ENCODE measurements at places on chromosomes 1 and 21.
A peak's percentile ranks its signal among the peaks of the same experiment; 100 is the strongest.

DNA sequence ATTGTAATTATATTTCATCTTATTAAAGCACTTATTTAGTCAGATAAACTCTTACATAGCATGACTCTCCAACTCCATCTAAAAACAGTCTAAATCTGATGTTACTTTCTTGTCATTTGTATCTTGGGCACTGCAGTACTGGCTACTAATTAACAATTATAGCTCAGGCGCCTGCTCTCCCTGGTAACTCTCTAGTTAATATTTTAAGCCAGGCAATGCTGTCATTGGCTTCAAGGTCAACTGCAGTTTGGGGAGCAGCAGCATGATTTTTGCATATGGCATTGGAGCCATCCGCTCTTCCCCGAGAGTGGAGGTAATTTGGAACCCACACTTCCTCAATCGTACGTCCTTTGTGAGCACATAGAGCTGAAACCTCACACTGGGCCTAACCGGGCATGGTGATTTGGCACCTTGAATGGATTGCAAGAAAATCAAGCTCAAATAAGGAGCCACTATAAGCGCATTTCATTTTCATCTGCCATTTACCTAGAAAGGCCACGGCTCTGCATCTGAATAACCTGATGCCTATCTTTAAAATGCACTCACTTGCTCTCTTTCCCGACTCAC, 187.7 kb downstream of the KAZN start:
- DNase-seq, result no peak

GRCh38 chr21:45293220-45293725, 5.6 kb upstream of the POFUT2 start:
- no peak for DNase-seq

GRCh38 chr1:184827600-184828368, 73.1 kb upstream of the EDEM3 start:
- peak; percentile 71 for DNase-seq

DNA sequence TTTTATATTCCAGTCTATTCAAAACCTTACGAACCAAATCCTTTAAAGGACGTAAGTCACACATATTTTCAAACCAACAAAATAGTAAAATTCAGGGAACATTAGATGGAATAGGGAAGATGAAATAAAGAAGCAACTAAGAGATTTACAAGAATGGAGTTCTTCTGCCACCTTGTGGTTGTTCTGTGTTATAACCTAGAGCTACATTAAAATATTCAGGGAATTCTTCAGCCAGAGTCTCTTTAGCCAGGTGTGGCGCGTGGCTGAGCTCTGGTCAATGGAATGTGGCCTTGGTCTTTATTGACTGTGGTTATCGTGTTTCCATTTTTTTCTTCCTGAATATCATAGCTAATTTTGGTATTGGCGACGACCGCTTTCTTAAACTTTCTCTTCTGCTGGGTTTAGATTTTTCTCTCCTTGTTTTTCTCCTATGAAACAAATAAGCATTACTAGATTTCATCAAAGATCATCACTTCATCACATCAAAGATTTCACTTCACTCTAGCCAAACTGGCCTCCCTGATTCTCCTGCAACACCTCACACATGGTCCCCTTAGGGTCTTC, 221.3 kb downstream of the MRPL39 start:
- DNase-seq, result peak; percentile 39

DNA sequence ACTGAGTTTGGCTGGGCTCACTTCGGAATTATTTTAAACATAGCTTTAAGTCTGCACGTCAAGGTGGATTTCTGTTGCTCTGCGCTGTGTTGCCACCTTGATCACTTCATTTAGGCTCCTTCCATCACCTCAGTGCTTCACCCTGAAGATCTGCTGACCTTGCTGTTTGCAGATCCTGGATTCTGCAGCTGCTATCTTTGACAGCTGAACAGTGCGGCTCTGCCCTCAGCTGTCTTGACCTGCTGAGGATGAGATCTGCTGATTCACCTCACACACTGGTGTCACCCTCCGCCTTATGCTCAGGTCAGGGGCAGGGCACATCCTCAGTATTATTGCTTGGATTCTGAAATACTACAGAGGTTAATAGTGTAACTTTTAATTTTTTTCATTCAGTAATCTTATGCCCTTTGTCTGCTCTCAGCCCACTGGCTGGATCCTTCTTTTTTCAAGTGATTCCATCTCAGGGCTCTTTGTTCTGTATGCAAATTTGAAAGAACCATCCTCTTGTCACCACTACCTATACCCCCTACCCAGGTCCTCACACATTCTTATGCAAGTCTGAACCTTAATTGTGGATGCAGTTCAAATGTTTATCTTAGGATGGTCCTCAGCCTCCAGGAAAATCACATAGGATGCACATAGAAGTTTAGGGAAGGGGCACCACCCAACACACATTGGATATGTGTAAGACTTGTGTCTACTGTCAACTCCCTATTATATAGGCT, 364.0 kb downstream of the OLFM3 start:
- DNase-seq, result no peak

GRCh38 chr21:25359724-25360123, 247.6 kb downstream of the MRPL39 start:
- no peak for DNase-seq

DNA sequence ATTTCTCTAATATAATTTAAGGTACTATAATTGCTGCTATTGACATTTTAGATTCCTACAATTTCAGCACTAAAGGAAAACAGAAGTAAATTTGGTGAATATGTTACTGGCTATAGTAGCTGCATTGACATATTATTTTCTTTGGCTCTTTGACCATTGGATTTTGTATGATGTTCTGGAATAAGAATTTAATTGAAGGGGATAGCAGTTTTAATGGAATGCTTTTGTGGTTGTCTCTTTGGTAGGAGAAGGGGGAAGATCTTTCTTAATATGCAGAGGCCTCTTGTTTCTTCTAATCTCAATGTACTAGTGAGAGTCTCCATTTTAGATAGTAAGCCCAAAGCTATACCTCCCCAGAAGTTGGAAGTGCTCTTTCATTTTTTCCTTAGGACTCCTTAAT, 6.9 kb downstream of the DTL start:
- no peak for DNase-seq

GRCh38 chr1:20142001-20142710, 3.0 kb downstream of the PLA2G2F start:
- no peak for DNase-seq

DNA sequence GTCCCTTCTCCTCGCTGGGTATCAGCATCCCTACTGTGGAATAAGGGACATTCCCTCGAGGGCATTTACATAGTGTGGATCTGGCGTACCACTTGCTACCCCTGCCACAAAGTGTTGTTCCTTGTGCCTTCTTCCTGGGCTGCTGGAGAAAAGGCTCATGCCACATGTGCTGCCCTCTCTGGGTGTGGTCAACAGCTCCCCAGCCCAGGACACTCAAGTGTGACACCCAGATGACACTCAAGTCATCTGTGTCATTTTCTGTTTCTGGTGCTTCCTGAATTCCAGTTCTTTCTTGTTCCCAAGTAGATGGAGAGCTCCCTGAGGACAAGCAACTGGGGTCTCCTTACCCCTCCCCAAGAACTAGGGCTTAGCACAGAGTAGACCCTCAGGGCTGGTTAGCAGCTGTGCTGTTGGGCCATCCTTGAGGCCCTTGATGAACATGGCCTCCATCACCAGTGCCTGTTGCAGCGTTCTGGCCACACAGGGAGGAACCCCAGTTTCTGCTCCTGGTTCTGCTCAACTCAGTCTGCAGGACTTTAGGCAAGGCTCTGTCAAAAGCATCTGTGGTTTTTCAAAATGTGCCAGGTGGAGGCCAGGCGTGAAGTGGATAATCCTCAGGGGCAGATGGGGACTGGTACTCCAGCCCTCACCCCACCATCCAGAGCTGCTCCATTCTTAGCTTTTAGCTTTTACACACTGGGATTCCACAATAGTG, 49.0 kb upstream of the CLIC4 start:
- no peak for DNase-seq

GRCh38 chr1:180094705-180095295, 59.9 kb upstream of the QSOX1 start:
- DNase-seq, result no peak

DNA sequence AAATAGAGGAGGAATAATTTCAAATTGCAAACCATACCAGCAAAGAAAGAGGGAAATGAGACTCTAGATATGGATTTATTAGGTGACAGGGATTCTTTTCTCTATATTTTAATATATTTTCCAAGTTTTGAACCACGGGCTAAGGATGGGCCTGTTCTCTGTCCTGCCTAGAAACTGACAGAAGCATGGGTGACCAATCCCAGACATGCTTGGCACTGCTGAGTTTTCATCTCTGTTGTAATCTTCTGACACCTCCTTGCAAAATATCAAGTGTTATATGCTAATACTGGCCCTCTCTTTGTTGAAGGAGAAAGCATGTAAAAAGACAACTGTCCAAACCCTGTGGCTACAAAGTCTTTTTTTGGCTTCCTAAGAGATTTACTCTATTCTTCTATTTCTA, 774 bp upstream of the ANGPTL7 start:
- DNase-seq, result no peak

DNA sequence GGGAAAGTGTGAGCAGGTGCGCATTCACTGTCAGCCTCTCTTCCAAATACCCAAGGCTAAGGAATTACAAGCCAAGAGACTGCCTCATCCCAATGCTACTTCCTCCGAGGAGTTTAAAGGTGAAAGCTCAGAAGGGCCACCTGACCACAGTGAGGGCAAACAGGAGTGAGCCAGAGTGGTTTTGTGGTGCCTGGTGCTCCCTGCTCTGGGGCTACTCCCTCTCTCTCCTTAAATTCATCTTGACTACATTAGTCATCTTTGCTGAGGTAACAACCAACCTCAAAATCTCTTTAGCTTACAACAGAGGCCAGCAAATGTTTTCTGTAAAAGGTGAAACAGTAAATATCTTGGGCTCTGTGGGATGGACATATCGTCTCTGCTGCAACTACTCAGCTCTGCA, 14.2 kb upstream of the ZBTB8A start:
- DNase-seq, result no peak

GRCh38 chr1:204493145-204493983, 1.2 kb downstream of the PIK3C2B start:
- no peak for DNase-seq

DNA sequence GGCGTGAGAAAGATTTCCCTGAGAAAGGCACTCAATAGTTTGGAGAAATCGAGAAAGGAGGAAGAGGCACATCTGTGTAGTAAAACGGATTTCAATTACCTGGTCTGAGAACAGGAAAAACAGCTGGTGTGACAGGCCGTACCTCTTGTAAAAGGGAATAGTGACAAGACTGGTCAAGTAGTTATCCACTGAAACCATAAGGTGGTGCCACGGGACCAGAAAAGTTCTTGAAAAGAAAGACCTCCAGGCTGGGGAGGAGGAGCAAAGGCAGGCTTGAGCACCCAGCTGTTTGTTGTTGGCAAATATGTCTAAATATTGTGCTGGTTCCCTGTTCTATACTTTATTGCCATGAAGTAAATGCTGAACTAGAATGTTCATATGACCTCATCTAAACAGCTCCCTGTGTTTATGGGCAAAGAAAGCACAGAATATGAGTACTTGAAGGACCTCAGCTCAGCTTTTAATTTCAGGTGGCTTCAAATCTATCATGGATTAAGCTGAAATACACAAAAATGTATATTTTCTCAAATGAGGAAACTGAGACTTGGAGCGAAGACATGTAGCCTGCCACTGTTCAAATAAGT, 4.0 kb downstream of the HAO2 start:
- peak; percentile 5 for DNase-seq

DNA sequence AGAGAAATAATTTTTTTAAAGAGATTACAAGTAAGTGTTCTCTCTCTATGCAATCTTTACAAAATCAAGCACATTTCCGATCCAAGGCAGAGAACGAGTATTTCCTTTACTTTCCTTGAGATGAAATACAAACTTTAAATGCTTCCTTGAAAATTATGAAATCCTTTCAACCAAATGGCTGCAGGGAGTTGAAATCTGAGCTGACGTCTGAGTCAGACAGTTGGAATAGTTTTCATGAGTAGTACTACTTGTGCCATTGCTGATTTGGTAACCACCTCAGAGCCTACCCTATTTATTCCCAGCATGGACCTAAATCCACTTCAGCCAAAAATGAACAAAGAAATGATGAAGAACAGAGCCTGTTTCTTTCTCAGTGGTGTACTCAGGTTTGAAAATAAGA, 183.6 kb downstream of the GIPC2 start:
- peak; percentile 27 for DNase-seq

- DNase-seq, result no peak
These were observed 16.1 kb downstream of the TP53BP2 start for GRCh38 chr1:223829678-223830077.

DNA sequence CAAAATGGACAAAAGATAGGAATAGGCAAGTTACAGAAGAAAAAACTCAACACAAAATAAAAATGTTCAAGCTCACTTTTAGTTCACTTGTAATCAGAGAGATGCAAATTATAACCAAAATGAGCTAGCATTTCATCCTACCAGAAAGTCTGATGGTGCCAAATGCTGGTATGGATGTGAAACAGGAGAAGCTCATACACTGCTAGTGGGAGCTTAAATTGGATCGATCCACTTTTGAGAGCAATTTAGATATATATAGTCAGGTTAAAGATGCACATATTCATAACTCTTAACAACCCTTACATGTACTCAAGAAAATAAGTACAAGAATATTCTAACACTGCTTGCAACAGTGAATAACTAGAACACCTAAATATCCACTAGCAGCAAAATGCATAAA, 18.5 kb upstream of the CAMSAP2 start:
- DNase-seq, result no peak

DNA sequence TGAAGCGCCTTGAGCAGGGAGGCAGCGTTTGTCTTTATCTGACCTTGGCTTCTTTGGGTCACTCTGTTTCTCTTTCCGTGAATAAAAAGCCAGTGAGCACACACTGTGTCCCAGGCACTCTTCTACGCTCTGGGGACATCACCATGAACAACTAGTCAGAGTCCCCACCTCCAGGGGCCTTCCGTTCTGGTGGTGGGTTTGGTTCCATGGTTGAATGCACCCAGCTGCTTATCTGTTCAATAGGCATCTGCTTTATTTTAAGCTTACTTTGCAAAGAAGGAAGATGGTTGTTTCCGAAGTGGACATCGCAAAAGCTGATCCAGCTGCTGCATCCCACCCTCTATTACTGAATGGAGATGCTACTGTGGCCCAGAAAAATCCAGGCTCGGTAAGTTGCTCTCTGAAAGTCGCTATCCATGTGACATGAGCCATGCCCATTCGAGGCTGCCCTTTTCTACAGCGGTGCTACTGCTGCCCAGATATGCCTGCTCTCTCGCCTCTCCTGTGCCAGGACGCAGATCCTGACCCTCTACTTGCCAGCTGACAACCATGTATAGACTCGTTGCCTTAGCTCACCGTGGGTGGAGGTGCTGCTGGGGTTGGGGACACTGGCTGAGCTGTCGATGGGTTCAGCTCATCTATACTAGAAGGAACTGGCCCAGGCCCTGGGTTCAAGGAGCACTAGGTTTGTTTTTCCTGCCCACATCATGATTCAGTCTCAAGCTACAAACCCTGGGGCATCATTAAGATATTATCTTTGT, 5.9 kb downstream of the MX1 start:
- DNase-seq, result no peak
